ENCODE measurements at places on chromosomes 6 and 20.

- no peak for DNase-seq
Measured at GRCh38 chr6:114064862-114065261, 93.9 kb upstream of the HDAC2 start.

GRCh38 chr6:162058281-162058875 lies 669.2 kb downstream of the PRKN start:
- no peak for DNase-seq

DNA sequence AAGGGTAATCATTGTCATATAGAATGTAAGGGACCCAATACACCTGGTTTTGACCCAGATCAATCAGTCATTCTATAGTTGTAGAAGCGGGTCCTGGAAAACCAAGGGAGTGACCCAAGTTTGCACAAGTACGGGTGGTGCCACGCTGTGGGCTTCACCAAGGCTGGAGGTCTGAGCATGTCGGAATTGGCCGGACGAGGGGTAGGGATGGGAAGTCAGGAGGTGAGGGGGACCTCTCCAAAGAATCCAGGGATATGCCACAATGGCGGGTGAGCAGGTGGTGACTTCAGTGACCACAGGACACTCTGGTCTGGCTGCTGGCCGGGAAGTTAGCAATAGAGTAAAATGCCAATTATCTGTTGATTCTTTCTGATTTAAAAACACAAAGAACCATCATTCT lies 186.6 kb upstream of the FOXQ1 start:
- DNase-seq: no peak

DNA sequence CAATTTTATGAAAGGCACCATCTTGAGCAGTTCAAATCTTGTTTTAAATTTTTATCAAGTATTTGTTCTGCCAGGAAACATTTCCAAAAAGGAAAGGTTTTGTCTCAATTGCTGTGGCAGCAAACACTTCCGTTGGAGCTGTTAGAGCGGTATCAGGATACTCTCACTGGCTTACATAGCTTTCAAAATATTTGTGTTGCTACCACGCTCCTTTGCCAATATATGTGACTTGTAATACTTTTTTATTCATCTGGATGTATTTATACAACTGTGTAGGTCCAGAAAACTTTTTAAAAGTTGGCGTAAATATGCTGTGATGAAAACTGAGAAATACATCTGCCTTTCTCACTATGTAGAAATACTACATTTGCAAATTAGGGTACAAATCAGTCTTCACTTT lies 37.8 kb upstream of the NHSL1 start:
- no peak for DNase-seq

- no peak for DNase-seq
Measured at GRCh38 chr20:31856516-31856915, 11.1 kb upstream of the FOXS1 start.

DNA sequence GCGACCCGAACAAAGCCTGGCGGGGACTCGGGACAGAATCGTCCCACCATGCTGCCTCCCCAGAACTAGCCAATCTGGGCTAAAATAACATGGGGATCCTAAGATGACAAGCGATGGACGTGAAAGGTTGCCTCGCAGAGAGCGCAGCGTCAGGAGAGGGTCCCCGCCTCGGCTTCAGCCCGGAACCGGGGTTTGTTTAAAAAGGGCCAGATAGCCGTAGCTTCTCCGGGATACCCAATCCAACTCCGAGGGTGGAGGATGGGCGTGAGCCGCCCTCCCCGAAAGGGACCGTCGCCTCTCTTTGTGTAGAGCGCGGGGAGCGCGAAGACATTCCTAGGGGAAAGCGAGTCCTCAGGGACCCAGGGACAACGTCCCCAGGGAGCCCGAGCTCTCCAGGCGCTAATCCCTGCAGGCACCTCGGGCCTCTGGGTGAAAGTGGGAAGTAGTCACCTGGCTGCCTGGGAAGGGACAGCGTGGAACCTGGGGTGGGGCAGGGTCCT lies 643 bp downstream of the CD24 start:
- DNase-seq: no peak

GRCh38 chr6:109052852-109053251 lies 41.8 kb downstream of the SESN1 start:
- DNase-seq: no peak

DNA sequence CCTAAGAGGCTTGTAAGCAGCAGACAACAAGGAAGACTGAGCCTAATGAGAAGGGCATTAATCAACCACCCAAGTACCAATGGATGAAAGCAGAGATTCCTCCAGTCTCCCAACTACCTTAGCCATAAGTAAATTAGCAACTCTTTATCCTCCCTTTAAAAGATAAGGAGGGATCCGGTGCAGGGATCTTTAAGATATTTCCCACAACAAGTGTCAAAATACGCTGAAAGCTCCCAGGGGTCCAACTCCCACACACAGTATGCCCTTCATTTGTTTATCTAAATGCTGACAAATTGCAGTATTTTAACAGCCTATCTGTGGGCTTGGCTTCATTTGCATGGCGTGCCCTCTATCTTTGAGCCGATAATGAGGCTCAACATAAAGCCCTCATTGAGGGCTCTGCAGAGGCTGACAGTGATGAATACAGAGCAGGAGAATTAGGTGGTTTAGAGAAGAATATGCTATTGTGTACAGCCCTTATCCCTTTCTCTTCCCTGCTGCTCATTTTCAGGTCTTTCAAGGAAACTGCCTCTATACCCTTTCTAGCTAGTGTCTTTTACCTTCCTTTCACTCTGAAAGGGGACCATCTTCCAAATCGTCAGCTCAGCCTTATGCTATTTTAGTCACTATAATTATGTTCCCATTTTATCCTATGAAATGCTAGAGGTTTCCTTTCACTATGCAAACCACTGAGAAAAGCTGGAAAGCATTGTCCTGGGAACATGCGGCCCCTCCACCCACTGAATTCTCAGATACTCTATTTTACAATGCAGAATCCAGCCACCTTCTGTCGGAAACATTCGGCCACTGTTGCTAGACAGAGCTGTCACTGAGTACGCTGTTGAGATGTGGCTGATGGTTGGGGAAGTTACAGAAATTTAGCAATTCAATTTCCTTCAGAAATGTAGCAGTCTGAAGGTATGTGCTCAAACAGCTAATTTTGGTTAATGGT lies 575.2 kb upstream of the JAG1 start:
- no peak for DNase-seq

DNA sequence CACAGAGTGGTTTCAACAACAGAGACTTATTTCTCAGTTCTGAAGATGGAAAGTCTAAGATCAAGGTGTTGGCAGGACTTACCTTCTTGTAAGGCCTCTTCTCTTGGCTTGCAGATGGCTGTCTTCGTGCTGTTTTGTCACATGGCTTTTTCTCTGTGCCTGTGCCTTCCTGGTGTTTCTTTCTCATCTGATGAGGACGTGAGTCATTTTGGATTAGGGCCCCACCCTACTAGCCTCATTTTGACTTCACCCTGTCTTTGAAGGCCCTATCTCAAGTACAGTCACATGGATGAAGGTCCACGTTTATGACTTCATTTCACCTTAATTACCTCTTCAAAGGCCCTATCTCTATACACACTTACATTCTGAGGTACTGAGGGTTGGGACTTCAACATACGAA lies 41.4 kb upstream of the LAMA2 start:
- DNase-seq: no peak

- no peak for DNase-seq
Measured at GRCh38 chr6:166743406-166744222, 116.6 kb upstream of the RPS6KA2 start.

DNA sequence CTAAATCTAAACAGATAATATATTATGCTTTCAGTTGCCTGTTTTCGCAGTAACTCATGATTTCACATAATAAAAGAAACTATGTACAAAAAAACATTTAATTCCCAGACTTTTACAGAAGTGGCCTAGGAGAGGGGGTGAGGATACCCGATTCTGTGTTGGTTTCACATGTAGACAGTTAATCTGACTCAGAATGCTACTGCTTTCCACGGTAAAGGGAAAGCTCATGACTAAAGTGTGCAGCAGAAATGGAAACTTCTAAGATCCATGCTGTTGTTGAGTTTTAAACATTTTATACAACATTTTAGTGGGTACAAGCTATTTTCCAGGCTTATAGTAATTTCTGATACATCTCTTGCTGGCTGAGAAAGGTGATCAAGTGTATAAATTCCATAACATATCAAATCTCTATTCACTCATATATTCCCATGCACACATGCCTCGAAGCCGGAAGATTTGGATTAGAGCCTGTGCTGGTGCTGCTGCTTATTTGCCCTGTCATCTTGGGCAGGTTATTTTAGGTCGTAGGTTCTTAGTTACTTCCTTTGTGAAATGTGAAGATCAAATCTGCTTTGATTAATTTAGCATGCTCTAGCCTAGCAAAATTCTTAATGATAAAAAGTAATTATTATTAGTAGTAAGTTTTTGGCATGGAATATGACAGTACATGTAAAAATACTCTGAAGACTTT lies 896.7 kb upstream of the MAP3K7 start:
- DNase-seq: no peak

GRCh38 chr20:23794841-23795240 lies 31.7 kb downstream of the CST2 start:
- no peak for DNase-seq

GRCh38 chr6:143396497-143397226 lies 53.8 kb downstream of the ADAT2 start:
- no peak for DNase-seq

- DNase-seq: peak; percentile 6
Measured at GRCh38 chr6:38509713-38510112, 130.0 kb downstream of the BTBD9 start.

DNA sequence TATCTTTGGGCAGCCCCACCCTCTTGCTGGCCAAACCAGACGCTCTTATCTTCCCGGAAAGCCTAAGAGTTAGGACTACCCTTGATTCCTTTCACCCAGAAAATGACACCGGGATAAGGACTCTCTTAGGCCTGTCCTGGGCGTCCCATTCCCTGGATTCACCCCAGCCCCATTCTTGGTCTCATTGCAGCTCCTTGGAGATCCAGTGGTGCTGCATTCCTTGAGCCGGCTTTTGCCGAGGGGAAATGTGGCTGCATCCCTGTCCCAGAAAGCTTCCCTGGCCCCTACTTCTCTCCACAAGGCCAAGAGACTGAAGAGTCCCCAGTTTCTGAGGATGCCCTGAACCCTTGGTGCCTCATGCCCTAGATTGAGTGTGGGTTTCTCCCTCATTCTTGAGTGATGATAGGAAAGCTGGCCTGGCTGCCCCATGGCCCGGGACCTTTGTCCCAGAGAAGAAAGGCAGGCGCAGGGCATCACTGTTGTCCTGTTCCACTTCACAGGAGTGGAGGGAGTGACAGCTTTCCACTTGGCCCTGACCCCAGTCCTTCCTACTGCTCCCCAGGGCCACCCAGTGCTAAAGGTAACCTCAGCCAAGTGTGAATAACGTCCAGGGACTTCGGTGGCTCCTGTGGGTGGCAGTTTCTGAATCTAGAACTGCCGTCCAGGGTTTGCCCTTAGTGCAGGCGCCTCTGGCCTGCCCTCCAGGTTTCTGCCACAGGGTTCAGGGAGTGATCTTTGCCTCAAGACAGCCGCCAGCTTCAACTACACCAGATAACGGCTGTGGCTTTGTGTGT lies 42.7 kb upstream of the MYL9 start:
- no peak for DNase-seq

DNA sequence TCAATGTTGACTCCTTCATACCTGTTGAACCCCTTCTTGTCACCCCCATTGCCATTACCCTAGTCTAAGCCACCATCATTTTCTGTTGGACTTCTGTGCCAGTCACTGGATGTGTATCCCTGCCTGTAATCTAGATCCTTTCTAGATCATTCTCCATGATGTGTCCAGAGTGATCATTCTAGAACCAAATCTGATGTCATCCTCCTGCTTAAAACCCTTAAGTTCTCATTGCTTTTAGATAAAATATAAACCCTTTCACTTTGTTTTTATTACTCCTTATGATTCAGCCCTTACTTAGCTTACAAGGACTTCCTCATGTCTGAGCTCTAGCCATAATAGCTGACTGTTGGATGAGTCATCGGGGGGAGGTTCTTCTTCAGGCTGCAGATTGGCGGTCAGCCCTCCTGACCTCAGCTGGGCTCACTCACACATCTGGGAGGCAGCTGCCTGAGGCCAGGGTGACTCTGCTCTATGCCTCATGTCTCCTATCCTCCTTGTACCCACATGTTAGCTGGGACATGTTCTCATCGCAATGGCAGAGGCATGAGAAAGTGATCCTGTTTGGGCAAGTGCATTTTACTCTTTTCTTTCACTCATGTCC lies 287.6 kb downstream of the ESR1 start:
- peak; percentile 64 for DNase-seq

DNA sequence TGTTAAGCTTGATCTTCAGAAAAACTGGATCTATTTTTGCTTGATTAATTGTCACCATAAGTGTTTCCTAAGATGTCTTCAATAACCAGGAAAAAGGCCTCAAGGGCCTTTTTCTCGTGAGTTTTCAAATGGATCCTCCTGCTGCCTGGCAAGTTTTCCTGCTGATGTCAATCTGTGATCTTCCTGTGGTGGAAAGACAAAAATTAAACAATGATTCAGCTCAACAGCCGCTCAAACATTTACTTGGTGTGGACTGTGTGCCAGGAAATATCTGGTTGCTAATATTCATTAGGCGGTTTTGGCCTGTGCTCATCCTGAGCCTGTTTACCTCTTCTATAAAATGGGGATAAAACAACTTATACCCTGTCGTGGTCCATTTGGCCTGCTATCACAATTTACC lies 35.4 kb upstream of the SSTR4 start:
- DNase-seq: no peak

DNA sequence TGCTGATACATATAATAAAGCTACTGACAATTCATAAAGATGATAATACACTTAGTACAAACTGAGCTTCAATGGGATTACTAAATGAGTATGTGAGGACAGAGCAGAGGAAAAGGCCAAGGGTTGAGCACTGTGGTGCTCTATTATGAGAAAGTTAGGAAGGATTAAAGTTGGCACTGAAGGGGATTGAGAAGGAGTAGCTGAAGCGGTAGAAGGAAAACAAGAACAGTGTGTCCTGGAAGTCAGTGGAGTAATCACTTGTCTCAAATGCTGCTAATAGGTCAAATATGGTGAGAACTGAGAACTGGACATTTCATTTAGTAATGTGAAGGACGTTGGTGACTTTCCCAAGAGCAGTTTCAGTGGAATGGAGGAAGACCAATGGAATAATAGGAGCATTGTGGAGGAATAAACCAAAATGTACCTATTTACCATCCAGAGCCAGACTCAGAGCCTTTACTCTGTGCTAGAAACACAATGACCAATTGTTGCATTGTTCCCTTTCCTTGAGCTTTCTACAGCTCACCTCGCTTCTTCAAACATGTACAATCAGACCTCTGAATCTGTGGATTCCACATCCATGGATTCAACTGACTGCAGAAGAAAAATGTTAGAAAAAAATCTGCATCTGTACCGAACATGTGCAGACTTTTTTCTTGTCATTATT lies 255.9 kb downstream of the LAMA2 start:
- DNase-seq: no peak

- DNase-seq: peak; percentile 71
Measured at GRCh38 chr6:52517502-52518278, 59.2 kb downstream of the TRAM2 start.

- DNase-seq: no peak
Measured at GRCh38 chr6:157982563-157983405, 1.1 kb downstream of the SYNJ2 start.

GRCh38 chr20:14407336-14407735 lies 69.9 kb upstream of the FLRT3 start:
- DNase-seq: no peak
